Forelimb muscle (tissue), 1 donor: ENCODE measurements at places on chromosomes 1 and 21. TPM values are rescaled to one million over a fixed set of nuclear protein-coding genes. Genes with fewer than 3 reads are reported as not detected.

HSPB7 gene
- polyA plus RNA-seq = 159 TPM

DNA sequence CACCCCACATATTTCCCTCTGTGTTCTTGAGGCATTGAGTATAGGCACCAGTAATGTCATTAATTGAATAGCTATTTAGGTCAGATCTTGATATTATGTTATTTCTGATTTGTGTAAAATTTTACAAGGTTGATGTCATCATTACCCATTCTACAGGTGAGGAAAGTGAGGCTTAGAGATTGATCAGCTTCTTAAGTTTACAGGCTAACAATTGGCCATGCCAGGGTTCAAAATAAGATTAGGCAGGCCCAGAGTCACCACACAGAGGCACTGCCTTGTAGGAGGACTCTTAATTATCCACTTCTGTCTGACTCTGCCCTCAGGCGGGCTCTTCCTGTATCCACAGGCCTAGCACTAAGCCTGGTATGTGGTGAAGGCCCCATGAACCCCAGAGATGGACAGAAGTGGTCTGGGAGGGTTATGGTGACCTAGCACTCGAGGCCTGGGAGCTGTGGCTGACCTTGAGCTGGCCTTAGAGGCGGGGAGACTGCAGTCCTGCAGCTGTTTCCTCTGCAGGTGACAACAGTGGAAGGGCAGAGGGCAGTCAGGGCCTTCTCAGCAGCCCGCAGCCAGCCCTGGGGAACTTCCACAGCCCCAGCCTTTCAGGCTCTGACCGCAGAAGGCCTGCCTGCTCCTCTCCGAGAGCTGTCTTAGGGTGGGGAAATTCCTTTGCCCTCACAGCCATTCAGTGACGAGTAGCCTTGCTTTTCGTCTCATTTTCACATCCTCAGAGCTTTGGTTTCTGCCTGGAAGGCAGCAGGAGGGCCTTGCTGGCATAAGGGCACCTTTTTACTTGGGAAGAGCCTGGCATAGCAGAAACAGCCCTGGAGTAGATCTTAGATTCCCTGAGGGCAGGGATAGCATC lies 12.2 kb downstream of the ZDHHC18 start:
- no peak for DNase-seq

ANKRD35 gene
- 2.9 TPM for polyA plus RNA-seq

S100A6 gene
- polyA plus RNA-seq = 191 TPM

PRAMEF20 gene
- not detected for polyA plus RNA-seq

DNA sequence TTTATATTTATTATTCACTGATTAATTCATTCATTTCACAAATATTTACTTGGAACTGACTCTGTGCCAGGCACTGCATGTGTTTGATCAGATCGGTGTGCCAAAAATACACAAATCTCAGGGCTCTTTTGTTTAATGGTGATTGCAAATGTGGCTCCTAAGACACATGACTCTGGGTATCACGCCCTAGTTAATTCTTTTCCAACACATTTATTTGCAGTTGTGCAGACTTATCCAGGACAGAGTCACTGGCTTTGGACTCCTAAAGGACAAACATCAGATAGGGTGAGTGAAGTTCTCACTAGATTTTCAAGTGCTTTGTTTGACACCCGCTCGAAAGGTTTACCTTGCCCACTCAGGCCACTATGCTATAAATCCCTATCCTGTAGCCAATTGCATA lies 335.5 kb downstream of the BARHL2 start:
- no peak for DNase-seq

DNA sequence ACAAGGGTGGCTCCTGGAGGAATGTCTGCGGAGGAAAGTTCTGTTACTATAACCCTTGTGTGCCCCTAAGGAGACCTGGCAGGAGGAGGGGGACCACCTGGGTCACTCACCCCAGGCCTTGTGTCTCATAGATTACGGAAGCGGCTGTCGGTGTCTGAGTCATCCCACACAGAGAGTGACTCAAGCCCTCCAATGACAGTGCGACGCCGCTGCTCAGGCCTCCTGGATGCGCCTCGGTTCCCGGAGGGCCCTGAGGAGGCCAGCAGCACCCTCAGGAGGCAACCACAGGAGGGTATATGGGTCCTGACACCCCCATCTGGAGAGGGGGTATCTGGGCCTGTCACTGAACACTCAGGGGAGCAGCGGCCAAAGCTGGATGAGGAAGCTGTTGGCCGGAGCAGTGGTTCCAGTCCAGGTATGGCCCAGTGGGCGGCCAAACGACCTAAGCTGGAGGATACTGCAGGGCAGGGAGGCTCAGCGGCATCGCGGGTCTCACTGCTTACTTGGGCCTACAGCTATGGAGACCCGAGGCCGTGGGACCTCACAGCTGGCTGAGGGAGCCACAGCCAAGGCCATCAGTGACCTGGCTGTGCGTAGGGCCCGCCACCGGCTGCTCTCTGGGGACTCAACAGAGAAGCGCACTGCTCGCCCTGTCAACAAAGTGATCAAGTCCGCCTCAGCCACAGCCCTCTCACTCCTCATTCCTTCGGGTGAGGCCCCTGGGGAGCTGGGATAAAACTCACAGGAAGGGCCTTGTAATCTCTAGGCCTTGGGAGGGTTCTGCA lies 101.4 kb downstream of the PIK3R3 start:
- no peak for DNase-seq
